ENCODE measurements at places on chromosomes 2 and 18.
A peak's percentile ranks its signal among the peaks of the same experiment; 100 is the strongest.

DNA sequence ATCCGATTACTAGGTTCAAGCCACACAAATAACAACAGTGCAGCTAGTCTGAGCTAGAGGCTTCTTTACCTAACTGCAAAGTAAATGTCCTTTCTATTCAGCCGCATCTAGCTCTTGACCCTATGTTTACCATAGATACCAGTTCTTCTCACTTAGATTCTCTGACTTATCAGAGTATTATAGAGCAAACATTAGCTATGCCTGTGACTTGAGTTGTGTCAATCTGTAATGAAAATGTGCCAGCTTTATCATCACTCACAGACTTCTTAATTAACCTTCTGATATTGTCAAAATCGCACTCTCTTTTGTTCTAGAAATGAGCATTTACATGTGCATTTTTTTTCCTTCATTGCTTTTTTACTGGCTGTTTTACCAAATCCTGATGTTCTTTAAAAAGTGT, 79.9 kb downstream of the BCL11A start:
- DNase-seq, result no peak

DNA sequence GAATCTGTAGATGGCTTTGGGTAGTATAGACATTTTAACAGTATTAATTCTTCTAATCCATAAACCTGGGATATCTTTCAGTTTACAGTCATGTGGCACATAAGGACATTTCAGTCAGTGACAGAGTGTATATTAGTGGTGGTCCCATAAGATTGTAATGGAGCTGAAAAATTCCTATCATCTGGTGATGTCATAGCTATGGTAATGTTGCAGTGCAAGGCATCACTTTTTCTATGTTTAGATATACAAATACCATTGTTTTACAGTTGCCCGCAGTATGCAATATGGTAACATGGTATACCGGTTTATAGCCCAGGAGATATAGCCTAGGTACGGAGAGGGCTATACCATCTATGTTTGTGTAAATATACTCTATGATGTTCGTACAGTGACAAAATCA, 9.7 kb downstream of the CCDC150 start:
- no peak for DNase-seq

- DNase-seq, result no peak
Measured at GRCh38 chr18:63181706-63182309, 137.8 kb downstream of the BCL2 start.

- no peak for DNase-seq
Measured at GRCh38 chr18:13374468-13375301, 156.1 kb downstream of the LDLRAD4 start.

- DNase-seq, result no peak
Measured at GRCh38 chr2:240871071-240871958, 2.7 kb downstream of the AGXT start.

GRCh38 chr2:42084231-42084671, 36.4 kb downstream of the PKDCC start:
- DNase-seq, result peak; percentile 92

GRCh38 chr2:195559431-195559914, 97.6 kb upstream of the SLC39A10 start:
- peak; percentile 88 for DNase-seq

- DNase-seq, result peak; percentile 40
Measured at GRCh38 chr2:186348200-186348599, 137.9 kb upstream of the ZC3H15 start.

DNA sequence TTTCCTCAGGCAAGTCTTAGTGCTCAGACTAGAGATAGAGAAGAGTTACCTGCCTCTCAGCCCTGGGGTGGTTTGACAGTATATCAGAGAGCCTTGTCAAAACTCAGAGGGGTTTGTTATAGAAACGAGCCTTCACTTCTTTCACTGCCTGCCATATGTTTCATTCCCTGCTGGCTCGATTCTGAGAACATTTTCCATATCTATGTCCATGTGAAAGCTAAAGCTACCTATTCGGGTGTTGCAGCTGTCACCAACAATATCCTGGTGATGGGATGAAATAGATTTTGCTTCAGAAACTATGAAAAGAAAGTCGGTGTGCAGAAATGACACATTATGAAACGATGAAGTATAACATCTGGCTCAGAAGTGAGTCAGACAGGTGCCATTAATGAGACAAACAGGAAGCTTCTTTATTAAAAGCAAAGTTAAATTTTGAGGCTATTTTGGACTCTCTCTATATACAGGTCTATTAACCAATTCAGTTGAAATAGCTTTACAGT, 56.1 kb upstream of the TANK start:
- no peak for DNase-seq

DNA sequence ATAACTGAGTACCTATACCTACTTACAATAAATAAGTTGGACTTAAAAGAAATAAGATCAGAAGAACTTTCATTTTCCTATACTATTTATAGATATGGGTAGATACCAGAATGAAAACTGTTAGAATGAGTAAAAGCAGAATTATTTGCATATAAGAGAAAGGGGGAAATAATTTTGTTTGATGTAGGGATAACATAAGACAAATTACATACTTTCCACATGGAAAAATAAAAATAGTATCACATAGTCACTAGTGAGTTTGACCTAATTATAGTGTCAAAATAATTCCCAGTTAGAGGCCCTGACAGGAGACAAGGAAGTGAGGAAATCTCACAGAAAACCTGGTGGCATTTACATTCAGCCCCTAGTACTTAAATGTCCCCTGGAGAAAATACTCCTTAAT, 28.6 kb downstream of the KCMF1 start:
- no peak for DNase-seq

DNA sequence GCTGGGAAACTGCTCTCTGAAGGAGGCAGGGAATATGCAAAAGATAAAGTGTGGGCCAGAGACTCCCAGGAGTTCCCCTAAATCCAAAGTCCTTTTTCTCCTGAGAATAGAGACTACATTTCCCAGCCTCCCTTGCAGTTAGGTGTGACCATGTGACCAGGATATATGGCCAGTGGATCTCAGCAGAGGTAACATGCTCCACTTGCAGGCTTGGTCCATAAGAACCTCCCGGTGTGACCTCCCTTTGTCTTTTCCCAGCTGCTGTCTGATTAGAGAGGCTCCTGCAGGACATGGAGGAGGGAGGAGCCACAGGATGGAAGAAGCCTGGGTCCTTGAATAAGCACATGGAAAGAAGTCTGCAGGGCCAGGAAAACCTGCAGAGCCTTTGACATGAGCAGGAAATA, 76.2 kb downstream of the TGFA start:
- DNase-seq, result no peak

GRCh38 chr2:43169987-43170386, 56.4 kb downstream of the ZFP36L2 start:
- no peak for DNase-seq

GRCh38 chr2:109055435-109055834, 66.4 kb upstream of the EDAR start:
- no peak for DNase-seq

DNA sequence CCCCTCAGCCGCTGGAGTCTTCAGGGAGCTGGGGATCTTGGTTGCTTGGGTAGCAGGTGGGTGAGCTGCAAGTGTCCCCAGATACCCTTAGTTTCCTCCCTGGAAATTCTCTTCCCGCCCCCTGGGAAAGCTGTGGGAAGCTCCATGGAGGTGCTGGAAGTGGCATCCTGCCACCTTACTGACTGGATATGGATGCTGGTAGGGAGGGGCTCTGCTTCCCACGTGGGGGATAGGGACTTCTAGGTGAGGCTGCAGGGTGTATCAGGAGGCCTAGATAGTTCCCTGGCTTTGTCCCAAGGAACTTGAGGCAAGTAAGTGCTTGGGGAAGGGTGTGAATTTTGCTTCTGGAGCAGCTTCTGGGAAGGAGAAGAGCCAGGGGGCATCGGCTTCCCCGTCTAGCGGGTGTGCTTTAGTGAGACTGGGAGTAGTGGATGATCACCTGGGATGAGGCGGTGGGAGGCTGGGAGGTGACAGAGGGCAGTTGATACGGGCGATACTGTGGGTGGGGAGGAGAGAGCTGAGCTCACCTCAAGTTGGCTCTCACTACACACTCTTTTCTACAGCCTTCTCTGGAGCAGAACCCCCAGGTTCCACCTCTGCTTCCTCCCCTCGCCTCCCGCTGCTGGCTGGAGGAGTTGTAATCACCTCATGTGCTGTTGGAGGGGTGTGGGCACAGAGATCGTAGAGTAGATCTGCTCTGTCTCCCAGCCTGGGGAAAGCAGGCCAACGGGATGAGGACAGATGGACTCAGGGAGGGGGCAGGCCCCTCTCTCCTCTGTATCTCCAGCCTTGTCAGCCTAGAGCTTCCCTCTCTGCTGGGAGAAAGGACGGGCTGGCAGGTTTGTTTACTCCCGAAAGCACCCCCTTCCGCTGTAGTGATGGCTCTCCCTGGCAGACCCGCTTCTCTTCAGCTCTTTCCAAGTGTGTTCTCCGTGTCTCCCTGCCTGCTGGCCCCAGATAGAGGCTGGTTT, 19.8 kb downstream of the TET3 start:
- no peak for DNase-seq

- DNase-seq, result no peak
Measured at GRCh38 chr2:62529758-62530157, 23.8 kb upstream of the TMEM17 start.

DNA sequence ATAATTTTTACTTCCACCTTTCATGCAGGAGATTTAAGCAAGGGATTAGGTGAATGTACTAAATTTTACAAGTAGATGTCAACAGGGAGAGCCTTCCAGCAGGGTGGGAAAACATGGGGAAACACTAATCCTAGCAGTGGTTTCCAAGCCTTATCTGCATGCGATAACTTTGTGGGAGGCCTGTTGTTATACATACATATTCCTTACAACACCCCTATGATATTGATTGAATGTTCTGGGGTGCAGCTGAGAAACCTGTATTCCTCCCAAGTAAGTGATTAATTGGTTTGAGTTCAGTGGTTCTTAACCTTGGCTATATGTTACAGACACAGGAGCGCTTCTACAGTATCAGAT, 65.9 kb downstream of the COL4A4 start:
- no peak for DNase-seq

- DNase-seq, result no peak
Measured at GRCh38 chr2:215191477-215191876, 53.1 kb upstream of the ABCA12 start.

- no peak for DNase-seq
Measured at GRCh38 chr18:57915865-57916582, 112.9 kb upstream of the ATP8B1 start.

DNA sequence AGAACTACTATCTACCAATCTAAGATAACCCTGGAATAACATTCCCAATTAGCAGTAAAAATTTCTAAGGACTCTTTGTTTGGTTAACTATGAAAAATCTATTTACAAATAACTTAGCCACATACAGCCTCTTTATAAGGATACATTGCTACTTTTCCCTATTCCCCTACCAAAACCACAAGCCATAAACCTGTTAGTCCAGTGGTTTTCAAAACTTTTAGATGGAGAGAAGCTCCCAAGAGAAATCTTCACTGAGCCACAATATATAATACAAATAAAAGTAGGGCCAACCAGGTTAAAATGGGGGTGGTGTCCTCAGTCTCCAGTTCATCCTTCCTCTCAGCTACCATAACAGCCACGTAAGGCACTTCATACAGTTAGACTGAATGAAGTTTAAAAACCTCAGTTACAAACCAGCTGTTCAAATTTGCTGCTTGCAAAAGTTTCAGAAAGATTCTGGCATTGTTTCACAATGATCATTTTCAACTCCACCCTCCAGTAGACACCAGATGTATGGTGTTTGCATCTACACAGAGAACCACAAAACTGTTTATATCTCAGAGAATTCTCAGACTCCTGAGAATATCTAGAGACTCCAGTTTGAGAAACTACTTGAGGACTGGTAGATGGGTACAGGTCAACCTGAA, 26.0 kb downstream of the SOS1 start:
- peak; percentile 84 for DNase-seq

DNA sequence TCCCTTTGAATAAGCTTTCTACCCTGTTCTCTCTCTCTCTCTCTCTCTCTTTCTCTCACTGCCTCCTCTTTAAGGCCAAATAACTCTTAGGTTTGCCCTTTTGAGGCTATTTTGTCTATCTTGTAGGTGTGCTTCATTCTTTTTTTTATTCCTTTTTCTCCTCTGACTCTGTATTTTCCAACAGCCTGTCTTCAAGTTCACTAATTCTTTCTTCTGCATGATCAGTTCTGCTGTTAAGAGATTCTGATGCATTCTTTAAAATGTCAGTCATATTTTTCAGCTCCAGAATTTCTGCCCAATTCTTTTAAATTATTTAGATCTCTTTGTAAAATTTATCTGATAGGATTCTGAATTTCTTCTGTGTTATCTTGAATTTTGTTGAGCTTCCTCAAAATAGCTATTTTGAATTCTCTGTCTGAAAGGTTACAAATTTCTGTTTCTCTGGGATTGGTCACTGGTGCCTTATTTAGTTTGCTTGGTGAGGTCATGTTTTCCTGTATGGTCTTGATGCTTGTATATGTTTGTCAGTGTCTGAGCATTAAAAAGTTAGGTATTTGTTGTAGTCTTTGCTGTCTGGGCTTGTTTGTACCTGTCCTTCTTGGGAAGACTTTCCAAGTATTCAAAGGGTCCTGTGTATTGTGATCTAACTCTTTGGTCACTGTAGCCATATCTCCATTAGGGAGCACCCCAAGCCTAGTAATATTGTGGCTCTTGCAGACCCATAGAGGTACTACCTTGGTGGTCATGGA, 35.4 kb upstream of the DYNC1I2 start:
- no peak for DNase-seq

- DNase-seq, result no peak
Measured at GRCh38 chr2:159262226-159262625, 24.3 kb downstream of the WDSUB1 start.

- peak; percentile 94 for DNase-seq
Measured at GRCh38 chr2:224086226-224086914, 47.3 kb upstream of the SERPINE2 start.

DNA sequence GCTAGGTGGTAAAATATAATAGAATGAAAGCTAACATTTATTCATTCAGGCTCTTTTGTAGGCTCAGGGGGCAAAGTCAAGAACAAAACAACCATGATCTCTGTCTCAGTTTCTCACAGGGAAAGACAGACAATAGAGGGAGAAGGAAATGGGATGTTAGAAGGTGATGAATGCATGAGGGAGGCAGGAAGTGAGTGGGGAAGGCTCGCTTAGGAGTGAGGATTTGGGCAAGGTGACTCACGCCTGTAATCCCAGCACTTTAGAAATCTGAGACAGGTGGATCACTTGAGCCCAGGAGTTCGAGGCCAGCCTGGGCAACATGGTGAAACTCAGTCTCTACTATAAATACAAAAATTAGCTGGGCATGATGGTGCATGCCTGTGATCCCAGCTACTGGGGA, 88.4 kb downstream of the CTIF start:
- DNase-seq, result no peak

DNA sequence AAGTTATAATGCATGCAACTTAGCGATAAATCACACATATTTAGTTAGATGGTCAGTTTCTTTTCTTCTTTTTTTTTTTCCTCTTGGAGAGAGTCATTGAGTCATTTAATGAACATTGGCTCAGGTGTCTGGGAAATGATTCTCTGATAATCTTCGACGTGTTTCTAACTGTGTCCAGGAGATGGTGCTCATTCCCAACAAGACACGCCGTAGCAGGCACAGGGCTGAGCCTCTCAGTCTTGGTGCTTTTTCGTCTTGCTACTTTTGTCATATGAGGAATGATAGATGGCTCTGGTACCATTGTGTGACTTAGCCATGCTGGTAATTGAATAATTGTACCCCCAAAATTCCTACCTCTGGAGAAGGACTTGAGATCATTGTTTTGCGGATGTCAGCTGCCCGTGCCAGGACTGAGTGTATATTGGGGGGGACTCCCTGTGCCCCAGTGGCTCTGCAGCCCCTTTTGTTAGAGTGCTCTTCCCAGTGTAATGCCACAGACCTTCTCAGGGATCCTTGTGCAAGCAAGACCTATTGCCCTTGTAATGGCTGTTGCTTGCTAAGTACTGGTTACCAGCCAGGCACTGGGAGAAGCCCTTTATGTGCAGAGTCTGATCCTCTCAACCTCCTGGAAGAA, 107.6 kb upstream of the CYRIA start:
- peak; percentile 59 for DNase-seq

Data from mesenchymal stem cell (in vitro differentiated cells and primary cell).